ENCODE measurements at places on chromosomes 11 and 22.

GRCh38 chr11:75722669-75723042 is 5.0 kb downstream of the MOGAT2 start:
- no peak for DNase-seq

DNA sequence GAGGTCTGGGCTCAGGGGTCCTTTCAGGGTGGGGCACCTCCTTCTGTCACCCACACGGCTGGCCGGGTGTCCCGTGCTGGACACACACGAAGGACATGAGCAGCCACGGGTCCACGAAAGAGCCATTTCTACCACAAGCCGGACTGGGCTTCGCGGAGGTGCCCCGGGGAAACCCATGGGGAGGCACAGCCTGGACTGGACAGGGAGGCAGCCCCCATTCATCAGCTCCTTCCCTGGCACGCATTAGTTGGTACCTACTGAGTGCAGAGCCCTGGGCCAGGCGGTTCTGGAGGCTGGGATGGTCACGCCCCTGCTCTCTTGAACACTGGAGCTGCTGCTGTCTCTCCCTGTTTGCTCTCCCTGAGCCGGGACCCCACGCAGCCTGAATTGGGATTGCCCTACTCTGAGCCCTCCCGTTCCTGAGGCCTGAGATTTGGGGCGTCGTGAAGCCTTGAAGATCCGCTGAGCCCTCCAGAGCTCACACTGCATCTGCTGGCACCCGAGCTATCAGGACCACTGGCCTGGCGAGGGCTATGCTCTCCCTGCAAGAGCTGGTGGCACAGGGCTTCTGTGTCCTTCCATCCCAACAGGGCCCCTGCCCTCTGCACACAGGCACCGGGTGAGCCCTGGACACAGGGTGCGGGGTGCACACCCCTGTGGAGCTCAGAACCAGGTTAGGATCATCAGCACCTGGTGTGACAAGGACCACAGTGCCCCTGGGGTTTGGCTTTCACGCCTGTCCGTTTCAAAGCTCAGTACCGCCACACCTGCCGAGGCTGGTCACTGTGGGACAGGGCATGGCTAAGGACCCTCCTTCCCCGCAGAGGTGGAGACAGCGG is 84.6 kb downstream of the MYEOV start:
- no peak for DNase-seq

GRCh38 chr11:62930157-62930556 is 9.0 kb upstream of the CHRM1 start:
- DNase-seq = no peak

- DNase-seq = no peak
These were observed 13.9 kb upstream of the BAIAP2L2 start for GRCh38 chr22:38124236-38124974.

DNA sequence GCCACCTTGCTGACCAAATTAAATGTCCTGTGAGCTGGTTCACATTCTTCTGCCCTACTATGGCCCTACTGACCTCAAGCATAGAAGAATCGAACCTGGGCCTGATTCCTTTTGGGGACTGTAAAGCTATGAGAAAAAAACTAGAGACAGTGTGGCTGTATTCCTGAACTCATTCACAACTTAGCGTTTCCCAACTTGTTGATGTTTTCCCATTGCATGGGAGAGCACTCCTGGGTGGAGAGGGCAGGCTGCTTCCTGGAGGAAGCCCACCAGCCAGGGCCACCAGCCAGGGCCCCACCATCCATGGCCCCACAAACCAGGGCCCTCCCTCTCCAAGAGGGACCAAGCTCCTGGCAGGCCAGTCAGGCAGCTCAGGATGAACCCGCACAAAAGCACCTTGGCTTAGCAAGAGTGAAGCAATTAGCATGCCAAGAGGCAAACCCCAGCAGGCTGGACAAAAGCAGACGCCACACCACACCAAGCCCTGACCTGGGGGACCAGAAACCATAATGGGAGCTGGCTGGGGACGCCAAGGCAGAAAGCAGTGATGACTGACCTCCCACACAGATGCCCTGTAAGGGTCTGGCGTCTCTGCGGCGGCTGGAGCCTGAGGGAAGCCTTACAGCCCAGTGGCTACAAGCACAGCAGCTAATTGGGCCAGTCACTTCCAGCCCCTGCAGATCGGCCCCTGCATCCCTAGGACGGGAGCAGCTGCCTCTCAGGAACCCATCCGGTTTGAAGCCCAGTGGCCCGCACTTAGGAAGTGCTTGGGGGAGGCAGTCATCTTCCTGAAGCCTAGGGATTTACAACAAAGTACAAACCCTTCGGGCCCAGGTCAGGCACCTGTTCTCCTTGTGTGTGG is 2.1 kb downstream of the CERK start:
- DNase-seq = no peak

DNA sequence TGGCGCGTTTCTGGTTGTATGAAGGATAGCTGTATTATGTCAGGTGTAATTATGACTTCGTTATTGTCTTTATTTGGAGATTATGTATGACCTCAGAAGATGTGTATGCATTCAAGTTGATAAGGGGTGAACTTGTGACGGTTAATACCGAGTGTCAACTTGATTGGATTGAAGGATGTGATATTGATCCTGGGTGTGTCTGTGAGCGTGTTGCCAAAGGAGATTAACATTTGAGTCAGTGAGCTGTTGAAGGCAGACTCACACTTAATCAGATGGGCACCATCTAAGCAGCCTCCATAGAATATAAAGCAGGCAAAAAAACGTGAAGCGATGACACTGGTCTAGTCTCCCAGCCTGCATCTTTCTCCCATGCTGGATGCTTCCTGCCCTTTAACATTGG is 15.3 kb upstream of the CD82 start:
- no peak for DNase-seq
